ENCODE measurements at places on chromosomes 3 and 15.

DNA sequence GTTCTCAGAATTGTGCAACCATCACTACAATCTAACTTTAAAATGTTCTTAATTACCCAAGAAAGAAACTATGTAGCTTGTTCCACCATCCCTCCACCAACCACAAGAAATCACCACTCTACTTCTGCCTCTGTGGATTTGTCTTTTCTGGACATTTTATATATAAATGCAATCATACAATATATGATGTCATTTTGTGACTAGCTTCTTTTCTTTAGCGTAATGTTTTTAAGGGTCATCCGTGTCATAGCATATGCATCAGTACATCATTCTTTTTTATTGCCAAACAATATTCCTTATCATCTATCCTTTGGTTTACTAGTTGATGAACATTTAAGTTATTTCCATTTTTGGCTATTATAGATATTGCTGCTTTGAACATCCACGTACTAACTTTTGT is 5.8 kb downstream of the ROBO2 start:
- DNase-seq, result no peak

DNA sequence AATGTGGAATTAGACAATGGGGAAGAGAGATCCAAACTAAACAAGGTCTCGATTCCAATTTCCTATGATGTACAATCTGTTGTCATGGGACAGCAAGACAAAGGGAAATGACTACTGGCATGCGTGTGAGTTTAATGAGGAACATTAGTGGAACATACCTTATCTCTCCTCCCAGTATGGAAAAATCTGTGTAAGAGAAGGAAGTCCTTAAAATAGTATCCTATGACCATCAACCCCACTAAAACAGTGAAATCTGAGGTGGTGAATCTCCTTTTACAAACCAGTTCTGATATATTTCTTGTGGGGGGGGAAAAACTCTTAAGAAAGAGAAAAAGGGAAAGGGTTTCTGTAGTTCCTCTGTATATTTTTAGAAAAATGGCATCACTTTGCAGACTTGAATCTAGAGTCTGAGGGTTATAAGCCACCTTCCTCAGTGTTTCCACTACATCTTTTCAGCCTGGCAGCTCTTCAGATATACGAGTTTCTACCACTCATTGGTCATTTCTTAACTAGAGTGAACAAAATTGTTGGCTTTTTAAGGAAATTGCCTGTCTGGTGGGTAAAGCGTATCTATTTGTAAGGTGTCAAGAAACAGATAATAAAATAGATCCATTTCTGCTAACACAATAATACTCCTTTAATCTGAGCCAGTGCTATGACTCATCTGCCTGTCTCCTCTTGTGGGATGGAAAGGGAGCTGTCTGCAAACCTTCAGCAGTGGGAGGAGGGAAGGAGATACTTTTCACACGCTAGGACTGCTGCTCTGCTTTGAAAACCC is 3.0 kb upstream of the TNFAIP8L3 start:
- no peak for DNase-seq

GRCh38 chr3:45817831-45818522 is 21.6 kb upstream of the SLC6A20 start:
- DNase-seq, result no peak

DNA sequence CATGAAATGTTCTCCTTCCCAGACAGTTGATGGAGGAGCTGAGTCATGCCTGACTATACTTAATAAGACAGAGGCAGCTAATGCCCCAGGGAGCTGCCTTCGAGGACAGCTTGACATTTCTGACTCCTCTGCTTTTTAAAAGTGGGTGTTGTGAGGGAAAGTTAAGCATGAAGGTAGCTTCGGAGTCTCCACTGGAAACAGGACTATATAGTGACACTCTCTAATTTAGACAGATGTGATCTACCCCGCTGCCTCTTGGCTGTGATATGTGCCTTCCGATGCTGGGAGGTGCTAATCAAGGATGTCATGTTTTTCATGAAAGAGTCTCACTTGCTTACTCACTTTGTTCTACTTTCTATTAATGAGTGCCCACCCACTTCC is 72.7 kb downstream of the IL1RAP start:
- DNase-seq, result no peak
